Mucosa of descending colon (tissue), 3 donors: ENCODE measurements at places on chromosomes 13 and 19. TPM values are rescaled to one million over a fixed set of nuclear protein-coding genes. Genes with fewer than 3 reads are reported as not detected.

DNA sequence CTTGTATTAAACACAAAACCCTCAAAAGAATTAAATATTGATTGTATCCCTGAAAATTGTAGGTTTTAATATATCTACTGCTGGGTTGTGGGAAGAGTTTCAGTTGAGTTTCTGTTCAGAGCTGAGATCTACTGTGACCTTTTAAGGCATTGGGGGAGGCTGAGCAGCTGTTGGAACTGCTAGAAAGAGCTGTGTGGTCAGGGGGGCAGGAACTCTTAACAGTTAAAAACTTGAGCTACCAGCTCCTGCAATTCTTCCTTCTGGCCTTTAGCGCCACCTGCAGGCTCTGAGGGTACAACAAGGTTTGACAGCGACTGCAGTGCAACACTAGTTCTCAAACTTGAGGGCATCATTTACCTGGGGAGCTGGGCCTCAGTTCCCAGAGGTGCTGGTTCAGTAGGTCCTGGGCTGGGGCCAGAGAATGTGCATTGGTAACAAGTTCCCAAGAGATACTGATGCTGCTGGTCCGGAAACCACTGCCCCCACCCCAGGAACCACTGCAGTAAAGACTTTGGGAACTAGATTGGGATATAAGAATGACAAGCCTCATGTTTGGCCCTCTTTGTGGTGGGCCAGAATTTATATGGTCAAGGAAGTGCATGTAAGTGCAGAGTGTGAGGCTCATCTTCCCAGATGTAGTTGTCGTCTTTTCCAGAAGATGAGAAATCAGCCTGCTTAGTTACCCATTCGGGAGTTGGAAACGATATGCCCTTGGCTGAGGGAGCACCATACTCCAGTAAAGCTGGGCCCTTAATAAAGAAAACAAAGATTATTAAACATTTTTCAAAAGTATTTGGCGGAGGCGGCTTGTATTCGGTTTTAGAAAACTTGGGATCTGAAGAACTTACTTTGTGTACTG, 2.6 kb downstream of the RNASEH2B start:
- peak; percentile 96 for DNase-seq

DNA sequence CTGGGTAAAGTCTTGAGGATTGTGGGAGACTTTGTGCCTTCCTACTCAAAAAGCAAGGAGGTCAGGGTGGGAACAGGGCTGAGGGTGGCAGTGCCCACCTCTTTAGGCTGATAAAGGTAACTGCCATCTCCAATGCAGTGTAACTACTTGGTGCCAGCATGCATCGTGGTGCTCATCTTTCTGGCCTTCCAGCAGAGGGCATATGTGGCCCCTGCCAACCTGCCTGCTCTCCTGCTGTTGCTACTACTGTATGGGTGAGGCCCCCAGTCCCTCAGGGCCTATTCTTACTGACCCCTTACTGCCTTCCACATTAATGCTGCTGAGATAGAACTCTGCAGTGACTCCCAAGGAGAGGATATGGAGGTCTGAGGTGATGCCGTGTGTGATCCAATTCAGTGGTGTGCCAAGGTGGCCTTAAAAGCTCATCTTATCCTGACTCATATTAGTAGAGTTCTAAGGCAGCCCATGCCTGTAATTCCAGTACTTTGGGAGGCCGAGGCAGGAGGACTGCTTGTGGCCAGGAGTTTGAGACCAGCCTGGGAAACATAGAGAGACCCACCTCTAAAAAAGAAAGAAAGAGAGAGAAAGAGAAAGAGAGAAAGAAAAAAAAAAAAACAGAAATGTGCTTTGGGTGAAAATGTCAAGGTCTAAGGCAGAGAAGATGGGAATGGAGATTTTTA, 9.7 kb upstream of the ARHGAP45 start:
- DNase-seq = no peak

Gene CLDND2
- 1.3 TPM for total RNA-seq

DNA sequence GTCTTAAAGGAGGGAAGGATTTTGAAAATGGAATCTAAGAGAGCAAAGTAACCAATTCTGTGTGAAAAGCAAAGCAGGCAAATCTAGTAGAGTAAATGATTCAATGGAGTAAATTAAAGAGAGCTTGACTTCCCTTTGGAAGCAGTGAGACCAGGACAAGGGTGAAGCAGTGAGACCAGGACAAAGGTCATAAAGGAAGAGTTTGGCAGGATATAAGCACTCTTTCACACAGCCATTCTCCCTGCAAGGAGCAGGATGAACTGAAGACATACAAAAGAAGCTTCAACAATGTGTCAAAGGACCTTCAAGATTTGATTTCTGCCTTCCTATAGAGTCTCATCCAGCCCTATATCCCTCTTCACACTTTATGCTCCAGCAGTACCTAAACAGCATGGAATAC, 123.8 kb downstream of the ENOX1 start:
- no peak for DNase-seq

DNA sequence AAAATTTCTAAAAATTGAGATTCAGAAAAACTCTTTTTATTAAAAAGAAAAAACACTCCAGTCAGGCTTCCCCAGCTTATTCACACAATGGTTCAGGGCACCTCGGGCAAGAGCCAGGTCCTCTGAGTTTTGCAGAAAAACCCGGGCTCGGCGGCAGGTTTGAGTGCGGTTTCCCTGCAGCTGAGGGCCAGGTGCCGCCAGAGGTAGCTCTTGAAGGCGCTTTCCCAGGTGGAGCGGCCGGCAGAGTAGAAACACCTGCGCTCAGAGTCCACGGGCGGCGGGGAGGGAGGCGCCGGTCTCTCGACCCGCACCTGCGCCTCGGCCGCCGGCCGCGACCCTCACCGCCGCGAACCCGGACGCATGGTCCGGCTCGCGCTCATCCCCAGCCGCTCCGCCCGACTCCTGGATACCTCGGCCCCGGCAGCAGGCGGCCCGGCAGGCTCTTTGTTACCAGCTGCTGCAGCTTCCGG, 444 bp downstream of the PROSER1 start:
- no peak for DNase-seq

Gene GPC6
- total RNA-seq = 2.7 TPM

DNA sequence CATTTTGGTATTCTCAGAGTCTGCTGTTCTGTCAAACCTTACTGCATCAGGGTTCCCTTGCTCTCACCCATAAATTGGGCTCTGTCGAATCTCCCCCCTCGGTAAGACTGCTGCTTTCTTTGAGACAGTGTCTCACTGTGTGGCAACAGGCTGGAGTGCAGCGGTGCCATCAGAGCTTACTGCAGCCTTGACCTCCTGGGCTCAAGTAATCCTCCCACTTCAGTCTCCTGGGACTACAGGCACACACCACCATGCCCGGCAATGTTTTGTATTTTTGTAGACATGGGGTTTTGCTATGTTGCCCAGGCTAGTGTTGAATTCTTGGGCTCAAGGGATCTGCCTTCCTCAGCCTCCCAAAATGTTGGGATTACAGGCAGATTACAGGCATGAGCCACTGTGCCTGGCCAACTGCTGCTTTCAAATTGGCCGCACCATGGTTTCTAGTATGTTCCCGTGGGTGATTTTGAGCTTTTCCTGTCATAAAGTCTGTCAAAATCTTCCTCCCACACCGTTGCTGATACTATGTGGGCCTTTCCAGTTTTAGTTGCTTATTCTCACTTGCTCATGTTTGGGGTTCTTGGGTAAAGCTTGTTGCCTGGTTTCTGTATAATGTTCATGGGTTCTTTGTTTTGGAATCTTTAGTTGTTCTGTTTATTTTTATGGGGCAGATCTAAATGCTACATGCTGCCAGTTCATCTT, 10.6 kb downstream of the RFC3 start:
- no peak for DNase-seq

DNA sequence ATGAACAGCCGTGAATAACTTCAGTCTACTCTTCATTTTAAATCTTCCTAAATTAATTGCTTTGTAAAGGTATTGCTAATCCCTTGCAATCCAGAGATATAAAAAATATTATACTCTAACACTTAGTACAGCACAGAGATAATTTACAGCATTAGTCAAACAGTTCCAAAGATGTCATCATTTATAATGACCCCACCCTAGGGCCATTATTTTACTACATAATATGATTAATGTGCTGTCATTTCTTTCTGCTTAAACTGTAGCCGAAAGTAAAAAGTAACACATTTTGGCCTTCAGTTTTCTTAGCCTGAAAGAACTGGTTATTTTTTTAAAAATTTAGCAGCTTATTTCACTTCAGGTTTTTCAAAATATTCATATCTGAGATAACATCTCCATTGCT, 256.3 kb upstream of the RFC3 start:
- DNase-seq = no peak

DNA sequence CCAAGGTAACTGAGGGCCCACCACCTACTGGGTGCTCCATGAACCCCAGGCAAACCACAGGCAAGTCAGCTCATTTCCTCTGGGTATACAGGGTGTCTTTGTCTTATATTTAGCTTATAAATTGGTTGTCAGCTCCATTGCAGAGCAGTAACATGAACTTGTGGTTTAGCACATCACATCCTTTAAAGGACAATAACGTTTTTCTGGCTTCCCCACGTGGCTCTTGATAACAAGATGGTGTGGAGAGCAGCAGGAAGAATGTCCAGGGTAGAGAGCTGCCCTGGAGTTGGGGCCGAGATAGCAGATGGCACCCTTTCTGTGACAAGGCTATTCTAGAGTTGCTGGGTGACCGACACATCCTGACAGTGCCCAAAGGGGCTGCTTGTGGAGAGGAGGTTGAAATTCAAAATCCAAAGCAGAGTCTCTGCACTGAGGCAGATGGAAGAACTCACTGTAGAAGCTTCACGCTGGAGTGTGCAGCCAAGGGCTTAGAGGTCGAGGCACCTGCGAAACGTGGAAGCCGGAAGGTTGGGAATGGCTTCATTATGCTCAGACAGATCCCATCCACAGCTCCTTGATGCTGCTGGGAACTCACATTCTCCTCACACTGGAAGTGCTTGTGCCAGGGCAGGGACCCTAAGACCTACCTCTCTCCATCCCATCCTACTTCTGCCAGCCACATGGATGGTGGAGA, 133.0 kb upstream of the FRY start:
- no peak for DNase-seq

DNA sequence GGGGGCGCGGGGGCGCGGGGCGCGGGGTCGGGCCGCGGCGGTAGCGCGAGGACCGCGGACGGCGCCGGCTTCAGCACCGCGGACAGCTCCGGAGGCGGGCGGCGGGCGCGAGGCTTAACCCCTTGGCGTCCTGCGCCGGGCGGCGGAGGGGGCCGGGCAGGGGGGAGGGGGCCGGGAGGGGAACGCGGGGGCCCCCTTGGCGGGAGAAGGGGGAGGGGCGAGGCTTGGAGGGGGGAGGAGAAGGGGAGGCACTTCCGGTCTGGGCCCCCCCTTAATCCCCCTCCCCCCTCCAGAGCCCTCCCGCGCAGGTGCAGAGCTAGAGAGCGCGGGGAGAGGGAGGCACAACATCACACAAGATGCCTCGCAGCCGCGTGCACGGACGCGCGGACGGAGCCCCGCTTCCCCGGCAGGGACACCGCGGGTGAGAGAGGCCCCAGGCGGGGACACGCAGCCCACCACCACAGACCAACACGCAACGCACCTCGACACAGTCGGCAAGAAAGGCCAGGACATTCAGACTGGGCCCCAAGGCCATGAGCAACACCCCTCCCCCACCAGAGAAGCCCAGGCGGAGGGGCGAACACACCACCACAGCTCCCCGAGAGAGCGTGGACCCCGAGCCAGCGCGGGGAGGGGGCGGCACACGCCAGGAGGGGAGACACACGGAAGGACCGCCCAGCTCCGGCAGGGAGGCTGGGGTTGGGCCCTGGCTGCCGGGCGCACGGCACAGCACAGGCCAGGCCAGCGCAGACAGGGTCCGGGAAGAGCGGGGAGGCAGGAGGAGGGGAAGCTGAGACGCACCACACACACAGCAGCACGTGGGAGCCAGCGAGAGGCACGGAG, 24.1 kb downstream of the SHANK1 start:
- no peak for DNase-seq

Gene ZNF888
- 9.8 TPM for total RNA-seq

GRCh38 chr13:102198418-102199311, 203.2 kb downstream of the FGF14 start:
- DNase-seq = no peak

Gene WDR87
- not detected for total RNA-seq

DNA sequence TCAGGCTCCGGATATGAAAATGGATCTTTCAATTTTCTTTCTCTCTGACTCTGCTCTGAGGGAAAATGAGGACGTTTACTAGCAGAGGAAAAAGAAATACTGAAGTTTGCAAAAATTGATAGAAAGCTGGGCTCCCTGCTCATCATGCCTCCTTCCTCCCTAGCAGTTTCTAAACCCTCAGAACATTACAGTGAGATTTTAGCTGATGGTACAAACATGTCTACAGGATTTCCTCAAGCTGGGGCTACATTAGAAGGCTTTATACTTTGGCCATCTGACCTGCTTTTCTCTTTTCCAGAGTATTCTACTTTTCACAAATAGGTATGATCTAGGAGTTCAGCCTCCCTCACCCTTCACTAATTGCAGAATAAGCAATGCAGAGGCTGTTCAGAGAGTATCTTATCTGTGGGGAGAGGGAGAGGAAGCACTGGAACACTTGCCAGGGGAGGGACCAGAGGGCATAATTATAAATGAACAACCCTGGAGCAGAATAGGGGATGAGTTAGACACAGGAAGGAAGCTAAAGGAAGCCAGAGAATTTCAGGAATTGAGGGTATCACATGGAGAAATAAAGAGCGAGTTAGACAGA, 30.0 kb downstream of the CEACAM1 start:
- peak; percentile 24 for DNase-seq

- no peak for DNase-seq
Measured at GRCh38 chr13:102128216-102128810, 273.5 kb downstream of the FGF14 start.

GRCh38 chr13:72820898-72821279, 39.0 kb downstream of the PIBF1 start:
- DNase-seq = no peak

- DNase-seq = no peak
Measured at GRCh38 chr13:102550507-102550906, 46.3 kb upstream of the TPP2 start.

Gene TLE6
- 3.0 TPM for total RNA-seq

GRCh38 chr13:73230716-73231115, 171.9 kb downstream of the KLF5 start:
- DNase-seq = no peak

DNA sequence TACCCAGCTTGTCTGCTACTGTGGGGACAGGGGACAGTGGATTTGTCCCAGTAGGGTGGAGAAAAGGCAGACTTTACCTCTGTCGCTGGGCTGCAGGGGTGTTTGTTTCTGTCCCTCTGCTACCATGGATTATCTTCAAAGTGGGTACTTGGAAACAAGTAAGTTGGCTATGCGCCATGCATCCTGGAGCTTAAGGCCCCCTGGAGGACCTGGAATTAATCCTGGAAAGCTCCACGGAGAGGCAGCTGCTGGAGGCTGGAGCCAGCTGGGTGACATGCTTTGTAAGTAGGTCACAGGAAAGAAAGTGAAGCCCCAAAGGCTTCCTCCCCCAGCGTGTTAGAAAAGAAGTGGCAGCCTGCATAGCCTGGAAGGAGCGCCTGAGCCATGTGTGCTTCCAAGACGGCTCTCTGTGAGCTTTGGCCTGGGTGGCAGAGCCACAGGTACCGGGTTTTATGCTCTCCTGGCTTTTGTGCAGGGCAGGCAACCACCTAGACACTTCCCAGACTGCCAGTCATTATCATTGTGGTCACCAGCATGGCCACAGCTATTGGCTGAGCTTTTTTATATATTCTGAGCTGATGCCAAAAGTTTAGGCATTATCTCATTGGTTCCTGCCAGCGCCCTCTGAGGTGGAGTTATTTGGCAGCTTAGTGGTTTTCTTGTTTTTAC, 9.5 kb downstream of the B3GLCT start:
- DNase-seq = no peak

Gene PPP6R1
- total RNA-seq = 65.9 TPM
